ENCODE measurements at places on chromosomes 3 and 15.

- no peak for DNase-seq
These were observed 204.3 kb downstream of the SOX2 start for GRCh38 chr3:181916013-181916412.

DNA sequence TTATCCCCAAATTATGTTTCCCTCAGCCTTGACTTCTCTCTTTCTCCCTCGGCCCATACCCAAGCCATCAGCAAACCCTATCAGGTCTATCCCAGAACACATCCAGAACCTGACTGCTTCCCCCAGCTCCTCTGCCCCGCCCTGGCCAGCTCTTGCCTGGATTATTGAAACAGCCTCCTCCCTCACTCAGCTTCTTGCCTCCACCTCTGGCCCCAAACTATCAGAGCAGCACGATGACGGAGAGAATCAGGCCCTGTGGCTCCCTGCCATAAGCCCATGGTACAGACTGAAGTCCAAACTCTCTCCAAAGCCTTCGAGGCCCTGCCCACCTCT is 105.3 kb upstream of the LINGO1 start:
- no peak for DNase-seq

GRCh38 chr3:9079676-9080075 is 116.4 kb upstream of the RAD18 start:
- no peak for DNase-seq

- no peak for DNase-seq
These were observed 101.5 kb downstream of the SHQ1 start for GRCh38 chr3:72746430-72747411.

- no peak for DNase-seq
These were observed 88.6 kb upstream of the COL6A5 start for GRCh38 chr3:130256821-130257340.

GRCh38 chr15:82804575-82804949 is 1.3 kb downstream of the FSD2 start:
- DNase-seq: no peak

All from CD8-positive, alpha-beta memory T cell (primary cell).